Effector memory CD4-positive, alpha-beta T cell (primary cell): ENCODE measurements at places on chromosomes 16 and 17.

DNA sequence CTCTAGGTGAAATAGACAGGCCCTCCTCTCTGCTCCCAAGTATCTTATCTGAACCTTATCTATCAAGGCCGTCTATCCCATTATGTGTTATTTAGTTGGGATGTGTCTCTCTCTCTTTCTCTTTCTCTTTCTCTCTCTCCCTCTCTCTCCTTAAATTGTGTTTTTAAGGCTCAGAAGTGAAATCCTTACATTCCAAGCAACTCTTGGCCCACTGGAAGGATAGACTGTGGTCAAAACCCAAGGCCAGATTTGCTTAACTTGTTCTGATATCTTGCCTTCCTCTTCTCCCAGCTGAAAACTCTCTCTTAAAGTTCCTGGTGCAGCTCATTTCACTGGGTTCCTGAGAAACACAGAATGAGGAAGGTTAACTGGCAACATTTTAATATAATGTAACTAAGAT is 14.7 kb downstream of the CDRT4 start:
- DNase-seq = no peak

- DNase-seq = no peak
These were observed 605 bp upstream of the ABAT start for GRCh38 chr16:8673611-8674412.

GRCh38 chr16:24854607-24855171 is 8.9 kb downstream of the SLC5A11 start:
- DNase-seq = no peak

- no peak for DNase-seq
These were observed 11.8 kb downstream of the PRCD start for GRCh38 chr17:76551685-76552084.

DNA sequence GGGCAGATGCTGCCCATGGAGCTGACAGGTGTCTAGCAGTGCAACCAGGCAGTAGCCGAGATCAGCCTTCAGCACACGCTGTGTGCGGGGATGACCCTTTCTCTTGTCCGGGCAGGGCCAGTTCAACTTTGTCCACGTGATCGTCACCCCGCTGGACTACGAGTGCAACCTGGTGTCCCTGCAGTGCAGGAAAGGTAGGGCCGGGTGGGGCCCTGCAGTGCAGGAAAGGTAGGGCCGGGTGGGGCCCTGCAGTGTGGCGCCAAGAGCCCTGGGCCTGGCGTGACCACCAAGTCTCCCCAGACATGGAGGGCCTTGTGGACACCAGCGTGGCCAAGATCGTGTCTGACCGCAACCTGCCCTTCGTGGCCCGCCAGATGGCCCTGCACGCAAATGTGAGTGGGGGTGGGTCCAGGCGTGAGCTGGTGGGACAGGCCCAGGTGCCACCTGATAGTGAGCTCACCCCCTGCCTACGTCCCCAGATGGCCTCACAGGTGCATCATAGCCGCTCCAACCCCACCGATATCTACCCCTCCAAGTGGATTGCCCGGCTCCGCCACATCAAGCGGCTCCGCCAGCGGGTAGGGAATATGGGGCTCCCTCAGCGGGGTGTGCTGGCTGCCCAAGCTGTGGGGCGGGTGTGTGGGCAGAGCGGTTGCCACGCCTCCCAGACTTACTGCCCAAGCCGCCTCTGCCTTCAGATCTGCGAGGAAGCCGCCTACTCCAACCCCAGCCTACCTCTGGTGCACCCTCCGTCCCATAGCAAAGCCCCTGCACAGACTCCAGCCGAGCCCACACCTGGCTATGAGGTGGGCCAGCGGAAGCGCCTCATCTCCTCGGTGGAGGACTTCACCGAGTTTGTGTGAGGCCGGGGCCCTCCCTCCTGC is 40.2 kb downstream of the TSC2 start:
- no peak for DNase-seq

DNA sequence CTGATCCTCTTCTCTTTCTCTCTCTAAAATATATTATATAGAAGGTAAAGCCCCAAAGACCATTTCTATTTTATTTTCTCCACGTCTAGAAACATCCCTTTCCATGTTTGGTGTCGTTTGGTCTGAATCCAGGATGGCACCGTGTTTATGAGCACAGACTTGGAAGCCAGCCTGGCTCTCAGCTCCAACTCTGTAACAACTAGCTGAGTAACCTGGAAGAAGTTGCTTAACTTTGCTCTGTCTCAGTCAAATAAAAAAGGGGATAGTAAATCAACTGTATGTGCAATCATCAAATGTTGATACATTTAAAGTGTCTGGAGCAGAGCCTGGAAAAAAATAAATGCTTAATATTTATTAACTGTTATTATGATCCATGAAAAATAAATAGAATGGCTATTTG is 249.8 kb upstream of the MAF start:
- DNase-seq = no peak

GRCh38 chr16:11139326-11140097 is 116.5 kb downstream of the SOCS1 start:
- no peak for DNase-seq

DNA sequence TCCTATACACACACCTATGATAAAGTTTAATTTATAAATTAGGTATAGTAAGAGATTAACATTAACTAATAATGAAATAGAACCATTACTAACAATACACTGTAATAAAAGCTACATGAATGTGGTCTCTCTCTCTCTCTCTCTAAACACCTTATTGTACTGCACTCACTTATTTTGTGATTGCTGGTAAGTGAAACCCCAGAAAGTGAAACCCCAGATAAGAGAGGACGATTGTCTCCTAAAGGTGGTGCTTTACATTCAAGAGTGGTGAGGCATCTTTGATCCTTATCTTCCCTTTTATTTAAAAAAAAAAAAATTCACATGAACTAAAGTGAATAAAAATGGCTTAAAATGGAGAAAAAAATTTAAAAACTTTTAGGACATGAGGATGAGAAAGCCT is 80.1 kb upstream of the TRAP1 start:
- DNase-seq = no peak

DNA sequence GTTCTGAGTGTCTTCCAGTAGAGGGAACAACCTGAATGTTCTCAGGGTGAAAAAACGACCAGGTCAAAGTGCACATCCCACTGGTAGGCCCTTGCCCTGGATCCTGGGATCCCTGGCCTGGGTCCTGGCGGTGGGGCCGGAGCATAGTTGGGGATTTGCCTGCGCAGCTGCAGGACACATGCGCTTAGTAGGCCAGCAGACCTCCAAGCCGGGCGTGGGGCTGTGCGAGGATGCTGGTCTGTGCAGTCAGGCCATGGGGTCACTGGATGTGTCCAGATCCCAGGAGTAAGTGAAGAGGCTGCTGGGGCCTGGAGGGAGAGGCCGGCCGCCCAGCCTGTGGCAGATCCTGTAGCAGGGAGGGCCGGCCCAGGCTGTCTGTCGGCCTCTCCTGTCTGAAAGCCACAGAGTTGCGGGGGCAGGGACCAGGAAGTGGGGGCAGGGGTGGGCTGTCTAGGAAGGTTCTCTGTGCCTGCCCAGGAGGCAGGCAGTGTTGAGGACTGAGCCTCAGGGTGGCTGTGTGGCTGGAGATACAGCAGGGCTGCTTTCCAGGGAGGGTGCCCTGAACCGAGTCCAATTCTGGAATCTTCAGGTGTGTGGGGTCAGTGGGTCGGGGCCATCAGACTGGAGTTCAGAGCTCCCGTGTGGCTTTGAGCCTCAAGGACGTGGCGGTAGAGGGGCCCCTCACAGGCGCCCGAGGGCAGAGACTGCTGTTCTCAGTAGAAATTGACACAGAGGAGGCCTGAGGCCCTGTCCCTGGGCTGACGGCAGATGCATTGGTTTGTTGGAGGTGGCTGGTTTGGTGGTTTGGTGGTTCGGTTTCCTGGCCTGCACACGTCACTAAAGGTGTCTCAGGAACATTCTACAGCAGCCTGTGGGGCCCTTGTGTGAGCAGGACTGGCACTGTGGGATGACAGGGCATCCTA is 17.2 kb upstream of the NUDT16L1 start:
- peak; percentile 55 for DNase-seq

DNA sequence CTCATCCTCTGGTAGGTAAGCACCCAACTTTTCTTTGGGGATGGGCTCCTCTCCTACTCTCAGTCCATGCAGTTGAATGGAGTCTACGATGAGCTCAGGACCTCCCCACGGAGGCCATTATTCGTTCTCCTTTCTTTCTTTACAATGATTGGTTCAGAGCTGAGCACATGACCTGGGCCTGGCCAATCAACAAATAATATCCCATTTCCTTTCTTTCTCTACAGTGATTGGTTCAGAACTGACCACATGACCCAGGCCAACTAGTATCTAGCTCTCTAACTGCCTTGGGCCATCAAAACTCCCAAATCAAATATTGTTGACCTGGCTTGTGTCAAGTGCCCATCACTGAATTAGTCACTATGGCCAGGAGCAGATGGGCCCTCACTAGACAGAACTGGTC is 129.2 kb downstream of the USP31 start:
- DNase-seq = no peak

GRCh38 chr16:31297496-31297895 is 37.7 kb downstream of the ITGAM start:
- no peak for DNase-seq

- no peak for DNase-seq
These were observed 5.2 kb downstream of the PECAM1 start for GRCh38 chr17:64385187-64386083.

DNA sequence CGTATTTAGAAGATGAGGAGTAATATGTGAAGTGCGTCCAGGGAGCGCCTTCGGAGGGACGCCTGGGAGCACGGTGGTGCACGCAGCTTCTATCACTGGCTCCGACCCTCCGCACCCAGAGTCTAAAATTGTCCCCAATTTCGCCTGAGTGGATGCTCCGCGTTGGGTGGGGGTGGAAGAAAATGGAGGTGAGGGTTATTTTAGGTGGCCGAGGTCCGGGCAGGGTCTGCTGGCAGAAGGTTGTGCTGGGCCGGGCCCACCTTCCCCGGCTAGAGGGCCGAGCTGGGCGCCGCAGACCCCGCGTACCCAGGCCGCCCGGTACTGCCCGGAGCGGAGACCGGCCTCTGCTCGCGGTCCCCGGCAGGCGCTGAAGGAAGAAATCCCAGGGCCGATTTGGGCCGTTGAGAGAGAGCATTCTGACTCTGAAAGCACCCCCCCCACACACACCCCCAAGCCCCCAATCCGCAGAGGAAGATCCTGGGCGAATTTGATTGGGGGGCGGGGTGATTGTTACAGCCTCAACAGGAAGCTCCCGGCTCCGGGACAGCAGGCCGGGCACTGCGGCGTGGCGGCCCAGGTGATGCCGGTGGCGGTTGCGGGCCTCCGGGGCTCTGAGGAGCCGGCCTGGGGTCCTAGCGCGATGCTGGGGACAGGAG is 3.0 kb downstream of the BAHCC1 start:
- no peak for DNase-seq

- DNase-seq = no peak
These were observed 50.6 kb upstream of the METRNL start for GRCh38 chr17:83028851-83029250.

DNA sequence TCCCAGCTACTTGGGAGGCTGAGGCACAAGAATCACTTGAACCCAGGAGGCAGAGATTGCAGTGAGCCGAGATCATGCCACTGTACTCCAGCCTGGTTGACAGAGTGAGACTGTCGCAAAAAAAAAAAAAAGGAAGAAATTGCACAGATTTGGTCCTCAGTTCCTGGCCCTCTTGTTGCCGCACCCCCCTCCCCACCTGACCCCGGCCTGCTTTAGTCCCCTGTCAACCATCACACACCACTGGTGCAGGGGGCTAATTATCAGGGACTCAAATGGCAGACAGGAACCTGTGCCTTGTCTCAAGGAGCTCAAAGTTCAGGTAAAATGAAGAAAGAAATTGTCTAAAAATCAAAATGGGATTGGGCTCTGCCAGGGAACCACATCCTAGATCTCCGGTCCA is 28.1 kb downstream of the NGFR start:
- DNase-seq = no peak

DNA sequence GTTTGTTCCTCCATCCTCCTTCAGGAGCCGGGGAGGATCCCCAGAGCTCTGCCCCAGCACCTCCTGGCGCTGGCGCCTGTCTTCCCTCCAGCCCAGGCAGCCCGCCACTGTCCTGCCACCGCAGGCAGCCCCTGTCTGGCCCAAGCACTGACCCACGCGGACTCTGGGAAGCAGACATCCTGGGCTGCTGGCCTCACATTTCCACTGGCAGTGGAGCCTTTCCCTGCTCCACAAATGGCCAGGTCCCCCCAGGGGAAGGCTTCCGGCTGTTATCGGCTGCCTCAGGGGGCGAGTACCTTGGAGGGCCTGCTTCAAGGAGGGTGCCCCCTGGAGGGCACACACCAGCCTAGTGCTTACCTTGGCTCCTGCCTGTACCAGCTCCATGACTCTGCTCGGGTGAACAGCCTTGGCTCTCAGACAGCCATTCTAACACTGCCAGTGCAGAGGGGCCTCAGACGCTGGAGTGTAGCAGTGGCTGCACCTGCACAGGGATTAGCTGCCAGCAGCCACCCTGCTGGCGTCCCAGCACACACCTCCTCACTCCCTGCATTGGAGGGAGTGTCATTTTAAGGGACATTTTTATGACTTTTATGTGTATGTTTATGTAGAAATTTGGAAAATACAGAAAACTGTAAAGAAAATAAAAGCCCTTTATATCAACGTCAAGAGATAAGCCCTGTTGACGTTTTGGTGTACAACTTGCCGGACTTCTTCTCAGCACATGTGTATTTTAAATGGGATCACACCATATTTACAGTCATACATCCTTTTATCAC is 21.0 kb downstream of the ACE start:
- DNase-seq = no peak

- peak; percentile 24 for DNase-seq
These were observed 805 bp upstream of the TANC2 start for GRCh38 chr17:62965174-62965685.

- no peak for DNase-seq
These were observed 12.1 kb upstream of the CHP2 start for GRCh38 chr16:23742766-23743165.
